Activated naive CD8-positive, alpha-beta T cell treated with anti-CD3 and anti-CD28 coated beads, Interleukin-2, amount 50 U/mL, for 24 hours (primary cell): ENCODE measurements at places on chromosomes 12 and 14.

GRCh38 chr14:94337274-94337673 is 14.1 kb upstream of the SERPINA6 start:
- peaks cover 55% of the 10 kb centered on the region for H3K27me3 ChIP-seq
- peak; percentile 11 for DNase-seq
- H3K36me3 ChIP-seq, result peaks cover 5% of the 10 kb centered on the region
- no peak overlapping the region for H3K4me3 ChIP-seq
- peaks cover 12% of the 10 kb centered on the region for H3K4me1 ChIP-seq

- no peak overlapping the region for H3K4me3 ChIP-seq
- DNase-seq, result no peak
- no peaks in the 10 kb centered on the region for H3K27me3 ChIP-seq
- no peaks in the 10 kb centered on the region for H3K36me3 ChIP-seq
Observed at GRCh38 chr14:67571991-67572323, 28.1 kb downstream of the PIGH start.

DNA sequence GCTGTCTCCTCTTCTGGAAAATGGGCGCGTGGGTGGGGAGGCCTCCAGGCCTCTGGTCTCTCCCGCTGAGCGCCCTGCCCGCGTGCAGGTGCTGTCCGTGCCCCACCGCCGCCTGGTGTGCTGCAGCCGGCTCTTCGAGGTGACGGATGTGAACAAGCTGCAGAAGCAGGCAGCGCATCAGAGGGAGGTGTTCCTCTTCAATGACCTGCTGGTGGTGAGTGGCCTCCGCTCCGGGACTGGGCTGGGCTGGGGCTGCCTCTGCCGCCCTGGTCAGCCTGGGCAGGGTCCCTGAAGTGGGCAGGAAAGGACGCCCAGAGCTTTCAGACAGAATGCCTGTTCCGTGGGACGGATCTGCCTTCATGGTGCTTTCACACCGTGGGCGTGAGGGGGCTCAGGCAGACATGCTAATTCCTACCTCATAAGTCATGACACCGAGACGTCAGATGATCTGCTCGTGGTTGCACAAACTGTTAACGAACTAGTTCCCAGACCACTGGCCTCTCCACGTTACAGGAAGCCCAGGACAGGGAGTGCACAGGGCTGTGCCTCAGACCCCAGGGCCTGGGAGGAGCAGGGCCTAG is 50.5 kb downstream of the SLC6A12 start:
- no peaks in the 10 kb centered on the region for H3K27me3 ChIP-seq
- no peak for DNase-seq
- H3K27ac ChIP-seq, result no peak overlapping the region
- peaks cover 1% of the 10 kb centered on the region for H3K4me1 ChIP-seq
- no peak overlapping the region for H3K4me3 ChIP-seq
- H3K36me3 ChIP-seq, result no peaks in the 10 kb centered on the region

- H3K27ac ChIP-seq, result peak overlapping the region; percentile 99
- DNase-seq, result no peak
- peaks cover 81% of the 10 kb centered on the region for H3K4me1 ChIP-seq
- peaks cover 63% of the 10 kb centered on the region for H3K36me3 ChIP-seq
- H3K27me3 ChIP-seq, result peaks cover 7% of the 10 kb centered on the region
Observed at GRCh38 chr12:46370380-46370734, 2.2 kb downstream of the SLC38A2 start.

GRCh38 chr12:121858662-121859572 is at the start of gene HPD:
Gene HPD, minus strand, starts transcription at chr12:121858859. Its CDS starts 36 bp downstream, at chr12:121858823.
- no peak within 1 kb of the TSS for H3K4me3 ChIP-seq
- no peaks in the 10 kb centered on the region for H3K36me3 ChIP-seq
- no peaks in the 10 kb centered on the region for H3K4me1 ChIP-seq
- no peaks in the 10 kb centered on the region for H3K27me3 ChIP-seq

DNA sequence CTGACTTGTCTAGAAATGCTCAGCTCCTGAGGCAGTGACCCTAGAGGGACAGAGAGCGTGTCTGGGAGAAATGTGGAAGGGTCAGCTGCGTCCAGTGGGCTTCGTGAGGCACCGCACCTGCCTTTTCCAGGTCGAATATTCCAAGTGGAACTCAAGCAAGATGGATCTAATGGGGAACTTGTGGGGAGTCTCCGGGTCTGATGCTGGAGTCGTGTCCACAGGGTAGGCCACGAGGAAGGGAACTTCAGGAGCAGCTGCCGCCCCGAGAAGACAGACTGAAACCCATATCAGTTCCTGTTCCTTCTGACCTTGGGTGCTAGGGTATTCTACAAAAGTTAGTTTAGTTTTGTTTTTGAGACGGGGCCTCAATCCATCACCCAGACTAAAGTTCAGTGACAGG is 67.5 kb downstream of the TNFAIP2 start:
- peaks cover 45% of the 10 kb centered on the region for H3K27me3 ChIP-seq
- no peak overlapping the region for H3K27ac ChIP-seq
- H3K4me3 ChIP-seq, result no peak overlapping the region
- no peaks in the 10 kb centered on the region for H3K36me3 ChIP-seq
- H3K4me1 ChIP-seq, result peaks cover 2% of the 10 kb centered on the region
- DNase-seq, result no peak

- H3K4me1 ChIP-seq, result peaks cover 1% of the 10 kb centered on the region
- H3K27me3 ChIP-seq, result peaks cover 44% of the 10 kb centered on the region
- no peak overlapping the region for H3K4me3 ChIP-seq
- no peak for DNase-seq
- no peak overlapping the region for H3K27ac ChIP-seq
- H3K36me3 ChIP-seq, result no peaks in the 10 kb centered on the region
Observed at GRCh38 chr14:100826391-100827100, 628 bp downstream of the MEG3 start.
